ENCODE measurements at places on chromosomes 5 and 9. TPM values are rescaled to one million over a fixed set of nuclear protein-coding genes. Genes with fewer than 3 reads are reported as not detected.

AIF1L gene
- 1.4 TPM for total RNA-seq

PCDHA3 gene
- total RNA-seq: not detected

RANBP3L gene
- 0.76 TPM for total RNA-seq

ANKRD31 gene
- 0.02 TPM for total RNA-seq

SPINK6 gene
- total RNA-seq: not detected

TICAM2 gene
- total RNA-seq: 16.0 TPM

TUT7 gene
- 21.3 TPM for total RNA-seq

SPATA9 gene
- 1.3 TPM for total RNA-seq

DNA sequence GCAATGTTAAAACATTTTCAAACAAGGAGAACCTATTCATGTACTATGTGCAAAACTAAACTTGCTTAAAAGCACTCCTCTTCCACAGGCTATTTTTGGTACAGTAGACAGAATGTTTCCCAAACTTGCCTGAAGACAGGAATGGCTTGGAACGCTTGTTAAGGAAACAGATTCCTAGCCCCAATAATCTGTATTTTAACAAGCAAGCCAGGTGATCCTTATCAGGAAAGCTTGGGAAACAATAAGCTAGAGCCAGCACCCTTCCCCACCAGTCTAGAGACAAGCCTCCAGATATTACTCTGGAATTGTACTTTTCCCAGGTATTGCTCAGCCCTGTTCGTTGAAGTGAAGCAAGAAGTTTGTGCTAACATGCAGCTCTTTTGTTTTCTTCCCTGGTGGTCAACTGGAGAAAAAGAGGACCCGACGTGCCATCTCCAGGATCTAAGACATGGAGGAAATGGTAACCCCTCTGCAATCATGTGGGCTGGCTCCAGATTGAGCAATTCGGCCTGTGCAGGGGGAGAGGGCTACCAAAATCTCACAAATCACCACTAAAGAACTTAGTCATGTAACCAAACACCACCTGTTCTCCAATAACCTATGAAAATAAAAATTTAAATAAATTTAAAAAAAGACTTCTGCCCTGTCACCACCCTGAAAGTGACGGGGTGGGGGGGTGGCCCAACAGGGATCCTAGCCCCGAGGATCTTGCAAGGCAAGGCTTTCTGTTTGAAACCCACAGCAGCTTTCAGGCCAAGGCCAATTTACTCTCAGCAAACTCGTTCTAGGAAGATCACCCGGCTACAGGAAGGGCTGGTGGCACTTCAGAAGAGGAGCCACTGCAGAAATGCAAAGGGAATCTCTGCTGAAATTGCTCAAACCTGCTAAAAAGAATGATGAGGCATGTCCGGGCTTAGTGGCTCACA, 48.6 kb downstream of the SHB start:
- peak; percentile 52 for DNase-seq

GRCh38 chr9:686321-686813, 155.1 kb upstream of the DMRT1 start:
- DNase-seq: peak; percentile 80

GRCh38 chr9:123680352-123680751, 249.6 kb downstream of the DENND1A start:
- DNase-seq: no peak

GRCh38 chr5:115456056-115456455, 88.5 kb downstream of the FEM1C start:
- DNase-seq: no peak

DNA sequence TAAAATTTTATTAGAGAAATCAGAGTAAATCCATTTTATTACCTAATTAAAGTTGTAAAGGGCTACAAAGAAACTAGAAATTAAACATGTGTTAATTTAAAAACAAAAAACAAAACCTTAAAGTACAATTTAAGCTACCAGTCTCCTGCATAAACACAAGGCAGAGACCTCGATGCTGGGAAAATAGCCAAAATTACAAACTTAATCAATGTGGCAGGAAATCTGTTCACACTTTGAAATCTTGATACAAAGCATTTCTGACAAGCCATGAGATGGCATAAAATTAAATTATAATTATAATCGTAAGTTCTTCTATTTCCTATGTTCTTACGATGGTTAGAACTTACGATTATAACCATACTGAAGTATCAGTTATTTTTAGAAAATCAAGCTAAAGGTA, 158.0 kb upstream of the FREM1 start:
- DNase-seq: no peak

DNA sequence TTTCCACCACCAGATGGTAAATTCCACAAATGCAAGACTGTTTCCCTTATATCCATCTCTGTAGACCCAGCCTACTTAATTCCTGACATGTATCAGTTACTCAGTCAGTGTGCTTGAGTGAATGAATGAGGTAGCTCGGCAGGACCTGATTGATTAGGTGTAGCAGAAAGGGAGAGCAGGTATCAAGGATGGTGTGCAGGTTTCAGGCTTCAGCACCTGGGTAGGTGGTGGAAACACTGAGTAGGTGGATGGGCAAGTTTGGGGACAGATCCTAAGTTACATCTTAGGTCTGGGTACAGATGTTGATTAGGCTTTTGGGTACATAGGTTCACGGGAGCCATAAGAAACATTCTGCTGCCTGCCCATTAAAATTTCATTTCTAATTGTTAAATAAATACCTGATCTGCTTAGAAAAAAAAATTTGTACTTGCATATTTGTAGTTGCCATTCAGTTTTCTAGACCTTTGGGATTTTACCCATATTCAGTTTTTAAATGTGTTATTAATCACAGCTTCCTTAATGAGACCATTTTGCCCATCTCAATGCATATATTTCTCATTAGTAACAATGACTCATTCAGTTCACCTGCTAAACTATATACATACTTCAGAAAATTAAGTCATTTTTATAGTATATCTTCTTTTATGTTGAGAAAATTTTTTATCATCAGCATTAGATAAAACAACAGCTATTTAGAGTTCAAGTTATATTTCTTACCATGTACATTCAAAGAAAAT, 111.8 kb downstream of the INIP start:
- DNase-seq: no peak

- no peak for DNase-seq
These were observed 974 bp downstream of the CCDC69 start for GRCh38 chr5:151222790-151223446.

- peak; percentile 56 for DNase-seq
These were observed 31.8 kb downstream of the SPATA31C2 start for GRCh38 chr9:88106492-88106891.
